ENCODE measurements at places on chromosomes 3 and 15. TPM values are rescaled to one million over a fixed set of nuclear protein-coding genes. Genes with fewer than 3 reads are reported as not detected.

DNA sequence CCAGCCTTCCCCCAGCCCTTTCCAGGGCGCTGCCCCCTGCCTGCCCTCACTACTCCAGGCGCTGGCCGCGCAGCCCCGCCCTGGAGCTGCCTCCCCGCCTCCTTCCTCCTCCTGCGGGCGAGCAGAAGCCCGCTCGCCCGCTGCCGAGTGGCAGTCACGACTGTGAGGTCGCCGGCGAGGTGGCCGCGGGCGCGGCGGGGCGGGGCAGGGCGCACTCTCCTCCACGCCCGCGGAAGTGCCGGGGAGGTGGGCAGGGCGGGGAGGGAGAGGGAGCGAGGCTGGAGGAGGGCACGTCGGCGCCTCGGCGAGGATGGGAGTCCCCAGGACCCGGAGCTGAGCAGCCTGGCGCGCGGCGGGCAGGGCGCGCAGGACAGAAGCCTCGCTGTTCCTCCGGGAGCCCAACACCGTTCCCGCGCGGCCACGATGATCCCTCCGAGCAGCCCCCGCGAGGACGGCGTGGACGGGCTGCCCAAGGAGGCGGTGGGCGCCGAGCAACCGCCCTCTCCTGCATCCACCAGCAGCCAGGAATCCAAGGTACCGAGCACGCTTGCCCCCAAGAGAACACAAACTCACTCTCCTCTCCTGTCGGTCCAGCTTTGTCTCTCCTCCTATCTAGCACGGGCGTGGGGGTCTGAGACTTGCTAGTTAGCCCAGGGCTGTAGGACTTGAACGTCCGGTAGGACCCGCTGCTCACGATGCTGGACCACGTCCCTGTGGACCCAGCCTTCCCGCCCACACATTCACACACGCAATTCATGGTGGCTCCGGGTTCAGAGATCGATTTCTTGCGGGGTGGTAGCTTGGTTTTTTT, at the start of gene STAC:
Gene STAC, plus strand, starts transcription at position 284 of the 811 bp plus-strand sequence. Its CDS starts 140 bp downstream, at position 424.
- peak; percentile 41 for DNase-seq

DNA sequence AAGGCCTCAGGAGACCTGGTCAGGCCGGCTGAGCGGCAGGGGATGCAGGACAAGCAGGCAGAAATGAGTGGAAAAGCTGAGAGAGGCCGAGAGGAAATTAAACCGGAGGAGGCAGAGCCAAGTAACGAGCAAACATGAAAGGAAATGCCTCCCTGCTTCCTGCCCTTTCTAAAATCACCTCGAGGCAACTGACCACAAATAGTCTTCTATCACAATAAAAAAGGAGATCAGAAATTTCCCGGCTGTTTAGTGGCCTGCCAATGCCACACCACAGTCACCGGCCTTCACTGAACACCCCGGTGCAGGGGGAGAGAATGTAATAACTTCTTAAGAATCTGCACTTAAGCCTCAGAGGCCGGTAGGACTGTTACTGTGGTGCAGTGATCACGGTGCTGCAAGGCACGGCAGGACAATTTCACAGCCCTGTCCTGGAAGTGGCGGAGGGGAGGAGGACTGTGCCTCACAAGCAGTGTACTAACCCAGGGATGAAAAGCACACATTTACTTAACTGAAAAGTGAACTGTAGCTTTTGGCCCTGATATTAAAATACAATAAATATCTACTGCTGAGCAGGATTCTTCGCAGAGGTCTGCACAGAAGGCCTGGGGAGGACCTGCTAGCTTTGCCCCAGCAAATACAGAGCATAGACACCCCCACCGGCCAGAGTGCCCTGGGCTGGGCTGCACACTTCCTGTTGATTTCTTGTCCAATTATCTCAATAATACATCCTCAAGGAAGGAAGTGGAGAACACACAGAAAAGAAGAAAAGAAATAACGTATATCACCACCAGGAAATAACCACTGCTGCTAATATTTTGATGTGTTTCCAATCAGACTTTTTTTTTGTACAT, 183.5 kb upstream of the NSMCE3 start:
- DNase-seq = no peak

- DNase-seq = peak; percentile 95
Measured at GRCh38 chr3:4978966-4979427, 240 bp upstream of the BHLHE40 start.

Gene TIMMDC1
- 169 TPM for polyA plus RNA-seq

Gene USP13
- polyA plus RNA-seq = 3.0 TPM

Gene TMOD2
- polyA plus RNA-seq = 2.5 TPM

Gene CCR8
- polyA plus RNA-seq = not detected

Gene CCR4
- polyA plus RNA-seq = not detected

Gene CFAP91
- polyA plus RNA-seq = 4.7 TPM
